ENCODE measurements at places on chromosomes 11 and 22.

DNA sequence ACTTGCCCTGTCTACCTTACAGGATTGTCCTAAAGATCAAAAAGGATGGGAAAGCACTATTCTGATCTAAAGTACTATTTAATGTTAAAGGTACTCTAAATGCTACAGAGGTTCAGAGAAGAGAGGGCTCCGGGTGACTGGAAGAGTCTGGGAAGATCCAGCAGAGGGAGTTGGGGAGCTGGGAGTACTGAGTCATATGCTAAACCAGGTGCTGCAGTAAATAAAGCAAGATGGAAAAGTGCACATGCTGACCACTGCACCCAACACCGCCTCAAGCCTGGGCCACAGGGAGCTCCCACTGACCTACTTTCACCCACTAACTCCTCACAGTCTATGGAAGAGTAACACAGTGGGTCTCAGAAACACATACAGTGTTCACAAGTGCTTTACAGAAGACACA, 49.3 kb downstream of the WT1 start:
- DNase-seq: no peak

- no peak for DNase-seq
Observed at GRCh38 chr11:87423161-87423560, 385.4 kb downstream of the TMEM135 start.

DNA sequence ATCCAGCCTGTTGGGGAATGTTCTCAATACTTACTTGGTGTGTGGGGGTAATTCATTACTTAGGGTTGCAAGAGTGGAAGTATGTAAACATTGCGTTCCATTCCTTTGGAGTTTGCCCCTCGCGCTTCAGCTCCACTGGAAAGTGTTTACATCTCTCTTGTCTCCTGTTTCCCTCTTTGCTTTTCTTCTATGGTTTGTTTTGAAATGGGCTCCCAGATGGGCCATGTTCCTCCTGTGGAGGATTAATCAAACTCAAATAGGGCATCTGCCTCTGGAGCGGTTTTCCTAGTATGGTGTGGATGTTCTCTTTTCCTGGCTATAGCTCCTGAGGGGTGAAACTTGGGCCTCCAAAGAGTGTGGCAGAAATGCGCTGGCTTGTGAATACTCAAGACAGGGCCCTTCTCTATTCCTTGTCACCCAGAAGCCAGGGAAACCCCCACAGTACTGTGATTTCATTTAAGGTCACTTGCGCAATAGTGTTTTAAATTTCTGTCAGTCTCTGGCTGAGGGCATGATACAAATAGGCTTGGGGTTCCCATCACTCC, 51.9 kb downstream of the CD44 start:
- no peak for DNase-seq

DNA sequence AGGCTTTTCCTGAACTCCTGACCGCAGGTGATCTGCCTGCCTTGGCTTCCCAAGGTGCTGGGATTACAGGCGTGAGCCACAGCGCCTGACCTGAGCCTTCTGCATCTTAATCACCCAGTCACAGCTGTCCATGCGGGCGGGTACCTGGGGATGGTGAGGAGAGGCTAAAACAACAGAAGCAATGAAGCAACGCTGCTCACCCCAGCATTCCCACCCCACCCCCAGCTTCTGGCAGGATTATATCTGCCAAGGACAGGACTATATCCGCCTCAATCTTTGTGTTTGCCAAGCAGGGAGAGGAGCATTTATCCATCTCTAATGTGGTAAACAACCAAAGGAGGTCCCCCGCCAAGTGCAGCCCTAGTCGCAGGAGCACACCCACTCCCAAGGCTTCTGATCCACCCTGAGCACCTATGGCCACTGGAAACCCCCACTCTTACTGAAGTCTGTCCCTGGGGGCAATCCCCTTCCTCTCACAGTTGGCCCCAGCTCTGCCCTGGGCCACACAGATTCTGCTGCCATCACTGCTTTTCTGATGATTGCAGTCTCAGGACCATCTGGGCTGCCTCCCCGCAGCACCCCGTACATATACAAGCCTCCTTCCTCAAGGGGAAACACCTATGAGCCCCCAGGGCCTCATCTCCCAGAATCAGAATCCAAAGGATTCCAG, 8.8 kb upstream of the LGALS2 start:
- no peak for DNase-seq

DNA sequence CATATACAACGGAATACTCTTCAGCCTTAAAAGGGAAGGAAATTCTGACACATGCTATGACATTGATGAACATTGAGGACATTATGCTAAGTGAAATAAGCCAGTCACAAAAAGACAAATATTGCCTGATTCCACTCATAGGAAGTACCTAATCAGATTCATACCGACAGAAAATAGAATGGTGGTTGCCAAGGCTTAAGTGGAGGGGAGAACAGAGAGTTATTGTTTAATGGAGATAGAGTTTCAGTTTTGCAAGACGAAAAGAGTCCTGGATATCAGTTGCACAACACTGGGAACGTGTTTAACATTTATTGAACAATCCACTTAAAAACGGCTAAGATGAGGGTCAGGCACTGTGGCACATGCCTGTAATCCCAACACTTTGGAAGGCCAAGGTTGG, 45.6 kb upstream of the HIPK3 start:
- DNase-seq: no peak

GRCh38 chr22:36252754-36253522, at the start of gene APOL1:
Gene APOL1, plus strand, starts transcription at chr22:36253133. Its CDS starts 1,823 bp downstream, at chr22:36254956.
- DNase-seq: peak; percentile 44

GRCh38 chr11:16406226-16406625, 49.9 kb upstream of the SOX6 start:
- no peak for DNase-seq

DNA sequence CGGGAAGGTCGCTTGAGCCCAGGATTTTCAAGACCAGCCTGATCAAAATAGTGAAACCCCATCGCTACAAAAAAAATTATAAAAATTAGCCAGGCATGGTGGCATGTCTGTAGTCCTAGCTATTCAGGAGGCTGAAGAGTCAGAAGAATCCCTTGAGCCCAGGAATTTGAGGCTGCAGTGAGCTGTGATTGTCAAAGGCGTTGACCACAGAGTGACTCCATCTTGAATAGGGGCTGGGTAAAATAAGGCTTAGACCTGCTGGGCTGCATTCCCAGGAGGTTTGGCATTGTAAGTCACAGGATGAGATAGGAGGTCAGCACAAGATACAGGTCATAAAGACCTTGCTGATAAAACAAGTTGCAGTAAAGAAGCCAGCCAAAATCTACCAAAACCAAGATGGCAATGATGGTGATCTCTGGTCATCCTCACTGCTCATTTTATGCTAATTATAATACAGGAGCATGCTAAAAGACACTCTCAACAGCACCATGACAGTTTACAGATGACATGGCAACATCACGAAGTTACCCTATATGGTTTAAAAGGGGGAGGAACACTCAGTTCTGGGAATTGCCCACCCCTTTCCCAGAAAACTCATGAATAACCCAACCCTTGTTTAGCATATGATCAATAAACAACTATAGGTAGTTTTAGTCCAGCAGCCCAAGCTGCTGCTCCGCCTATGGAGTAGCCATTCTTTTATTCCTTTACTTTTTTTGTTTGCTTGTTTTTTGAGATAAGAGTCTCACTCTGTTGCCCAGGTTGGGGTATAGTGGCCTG, 2.8 kb upstream of the RDX start:
- DNase-seq: no peak
